Caki2 (cell line): ENCODE measurements at places on chromosomes 6 and 20.

GRCh38 chr6:154950979-154951344 lies 44.2 kb upstream of the TIAM2 start:
- no peak for DNase-seq

DNA sequence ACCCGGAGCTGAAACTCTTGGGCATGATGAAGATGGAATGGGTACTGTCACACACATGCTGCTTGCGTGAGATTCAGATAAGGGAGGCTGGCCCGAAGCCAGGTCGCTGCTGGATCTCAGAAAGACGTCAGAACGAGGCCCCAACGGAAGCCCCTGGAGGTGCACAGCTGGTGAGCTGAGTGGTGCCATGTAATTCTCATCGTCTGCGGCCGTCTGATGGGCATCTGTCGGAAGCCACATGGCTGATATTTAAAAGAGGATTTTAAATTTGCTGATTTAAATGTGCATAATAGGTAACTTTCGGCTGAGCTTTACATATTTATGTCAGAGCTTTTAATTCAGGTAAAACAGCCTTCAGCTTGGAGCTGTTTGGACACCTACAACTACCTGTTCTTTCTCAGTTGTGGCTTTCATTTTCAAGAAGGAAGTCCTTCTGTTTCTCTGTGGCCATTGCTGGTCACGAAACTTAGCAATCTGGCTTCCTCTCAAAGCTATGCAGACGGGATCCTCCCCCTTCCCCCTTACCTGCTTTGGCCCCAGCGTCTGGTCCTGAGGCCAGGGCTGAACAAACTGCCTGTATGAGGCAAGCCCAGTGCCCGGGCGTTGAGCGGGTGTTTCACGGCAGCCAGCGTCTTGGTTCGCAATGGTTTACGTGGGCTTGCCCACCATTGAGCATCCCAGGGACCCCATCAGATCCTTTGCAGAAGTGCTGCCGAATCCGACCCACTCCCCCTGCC lies 9.2 kb downstream of the SLCO4A1 start:
- no peak for DNase-seq

- DNase-seq, result no peak
These were observed 633.3 kb downstream of the MAFB start for GRCh38 chr20:40055711-40056110.

- DNase-seq, result no peak
These were observed 31.0 kb downstream of the THEMIS start for GRCh38 chr6:127869772-127870404.

- no peak for DNase-seq
These were observed 128.7 kb downstream of the NFATC2 start for GRCh38 chr20:51413857-51414256.

- DNase-seq, result no peak
These were observed 671.2 kb upstream of the PTCHD4 start for GRCh38 chr6:48782225-48782624.

DNA sequence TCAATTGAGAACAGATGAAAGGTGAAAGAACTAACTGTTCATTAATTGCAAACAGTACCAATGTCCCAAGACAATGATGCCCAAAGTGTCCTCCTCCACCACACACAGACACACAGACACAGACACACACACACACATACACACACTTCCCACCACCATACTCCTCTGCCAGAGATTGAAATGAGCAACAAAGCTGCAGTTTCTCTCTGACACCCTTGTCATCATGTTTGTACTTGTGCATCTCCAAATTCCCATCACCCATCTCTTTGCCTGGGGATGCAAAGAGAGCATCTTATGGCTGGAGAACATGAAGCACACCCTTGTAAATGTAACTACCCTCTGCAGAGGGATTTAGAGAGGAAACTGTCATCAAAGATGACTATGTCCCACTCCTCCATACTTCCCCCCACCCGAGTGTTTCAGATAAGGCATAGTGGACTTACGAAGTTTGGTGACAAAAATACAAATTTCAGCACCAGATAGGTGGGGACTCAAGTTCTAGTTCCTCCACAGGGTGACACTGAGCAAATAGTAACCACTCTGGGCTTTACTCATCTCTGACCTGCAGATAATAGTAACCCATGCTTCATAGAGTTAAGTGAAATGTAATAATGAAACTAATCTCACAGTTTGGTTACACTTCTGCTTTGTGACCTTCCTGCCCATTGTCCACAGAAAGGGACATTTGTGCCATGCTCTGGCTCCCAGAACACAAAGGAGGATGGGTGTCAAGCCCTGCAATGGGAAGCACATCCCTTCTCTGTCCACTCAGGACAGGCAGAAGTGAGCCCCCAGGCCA lies 8.7 kb downstream of the MAFB start:
- no peak for DNase-seq
